Fibroblast of mammary gland (primary cell): ENCODE measurements at places on chromosomes 11 and 22.

DNA sequence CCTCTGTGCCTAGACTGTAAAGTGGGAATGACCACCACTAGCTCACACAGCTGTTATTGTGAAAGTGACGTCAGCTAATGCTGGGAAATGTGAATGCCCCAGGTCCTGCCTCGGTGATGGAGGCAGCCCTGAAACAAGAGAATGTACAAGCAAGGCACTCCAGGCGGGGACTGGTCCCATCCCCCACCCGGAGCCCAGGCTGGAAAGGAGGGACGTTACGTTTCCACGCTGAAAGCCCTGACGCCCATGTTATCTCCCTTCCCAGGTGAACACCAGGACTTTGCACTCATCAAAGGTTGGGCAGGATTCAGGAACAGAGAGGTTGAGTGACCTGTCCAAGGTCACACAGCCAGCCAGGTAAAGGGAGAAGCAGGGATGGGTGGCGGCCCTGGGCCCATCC lies 784 bp downstream of the SULT4A1 start:
- DNase-seq, result peak; percentile 19

DNA sequence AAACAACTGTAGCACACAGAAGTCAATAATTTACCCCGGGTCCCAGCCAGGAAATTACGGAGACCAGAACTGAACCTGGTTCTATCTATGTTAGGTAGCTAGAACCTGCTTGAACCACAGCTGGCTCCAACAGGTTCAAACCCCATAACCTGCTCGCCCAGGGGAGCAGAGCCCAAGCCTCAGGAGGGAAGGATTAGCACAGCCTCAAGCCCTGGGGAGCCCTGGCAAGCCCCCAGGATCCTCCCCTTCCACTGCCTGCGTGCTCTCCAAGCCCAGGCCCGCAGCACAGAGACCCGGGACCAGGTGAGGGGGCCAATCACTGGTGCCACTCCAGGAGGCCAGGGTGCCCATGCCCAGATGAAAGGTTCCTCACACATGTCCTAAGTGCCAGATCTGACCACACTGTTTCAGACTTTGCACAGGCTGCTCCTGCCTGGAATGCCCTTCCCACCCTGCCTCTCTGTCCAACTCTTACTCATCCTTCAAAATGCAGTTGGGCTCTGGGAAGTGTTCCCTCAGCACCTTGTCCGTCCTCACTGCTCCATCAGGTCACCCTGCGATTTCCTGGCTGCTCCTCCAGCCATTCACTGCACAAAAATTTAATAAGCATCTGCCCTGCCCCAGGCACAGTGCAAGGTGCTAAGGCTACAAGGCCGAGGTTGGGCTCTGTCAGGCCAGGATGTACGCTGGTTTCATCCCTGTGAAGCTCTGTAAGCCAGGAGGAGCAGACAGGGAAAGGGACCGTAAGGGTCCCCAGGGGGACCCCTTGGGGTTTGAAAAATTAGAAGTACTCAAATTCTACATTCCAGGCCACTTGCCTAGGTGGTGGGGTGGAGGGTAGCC lies 32.2 kb downstream of the ARRB1 start:
- DNase-seq, result peak; percentile 51

- no peak for DNase-seq
These were observed 18.7 kb downstream of the TTC17 start for GRCh38 chr11:43377389-43377788.

GRCh38 chr22:49031746-49032330 lies 795.8 kb downstream of the BRD1 start:
- no peak for DNase-seq

DNA sequence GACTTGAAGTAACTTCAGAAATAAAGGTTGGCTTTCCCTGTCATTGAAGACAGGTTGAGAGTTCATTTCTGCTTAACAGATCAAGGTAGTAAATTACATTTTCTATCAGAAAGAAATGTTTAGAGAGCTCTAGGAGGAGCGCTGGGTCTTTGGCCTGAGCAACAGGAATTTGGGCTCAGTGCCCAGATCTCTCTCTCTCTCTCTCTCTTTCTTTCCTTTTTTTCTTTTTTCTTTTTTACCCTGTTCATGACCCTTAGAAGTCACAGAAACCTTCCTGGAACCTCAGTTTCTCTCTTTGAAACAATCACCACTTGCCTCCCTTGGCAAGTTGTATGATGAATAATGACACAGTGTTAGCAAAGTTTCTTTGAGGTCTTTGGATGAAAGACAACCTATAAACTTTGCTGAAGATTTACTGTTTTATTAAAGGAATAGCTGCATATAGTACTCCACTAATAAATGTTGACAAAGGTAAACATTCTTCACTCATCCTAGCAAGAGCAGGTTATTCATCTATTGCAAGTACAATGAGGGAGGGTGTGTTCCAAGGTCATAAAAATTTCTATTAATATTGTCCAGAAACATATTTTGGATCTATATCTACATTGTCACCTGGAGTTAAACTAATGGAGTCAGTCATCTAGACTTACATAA lies 35.5 kb upstream of the RASSF10 start:
- no peak for DNase-seq

DNA sequence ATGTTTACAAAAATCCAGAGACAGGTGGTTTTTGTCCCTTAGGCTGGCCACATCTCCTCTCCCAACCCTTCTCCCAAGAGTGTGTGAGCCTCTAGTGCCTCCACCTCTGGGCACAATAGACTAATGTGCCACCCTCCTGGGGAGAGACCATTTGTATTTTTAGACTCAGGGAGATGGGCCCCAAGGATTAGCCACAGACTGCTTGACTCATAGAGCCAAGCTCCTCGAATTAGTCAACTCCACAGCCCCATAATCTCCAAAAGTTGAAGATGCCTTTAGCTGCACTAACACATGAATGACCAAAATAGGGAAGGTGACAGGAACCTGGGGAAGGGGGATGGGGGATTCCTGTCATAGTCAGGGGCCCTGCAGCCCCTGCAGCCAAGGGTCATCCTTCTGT lies 53.0 kb upstream of the LRRC32 start:
- DNase-seq, result no peak
